Right cardiac atrium (tissue), 5 donors: ENCODE measurements at places on chromosomes 1 and 21.

GRCh38 chr21:39713905-39714304 lies 31.1 kb upstream of the IGSF5 start:
- no peak for DNase-seq

GRCh38 chr1:166083887-166084286 lies 82.9 kb downstream of the FAM78B start:
- no peak for DNase-seq

DNA sequence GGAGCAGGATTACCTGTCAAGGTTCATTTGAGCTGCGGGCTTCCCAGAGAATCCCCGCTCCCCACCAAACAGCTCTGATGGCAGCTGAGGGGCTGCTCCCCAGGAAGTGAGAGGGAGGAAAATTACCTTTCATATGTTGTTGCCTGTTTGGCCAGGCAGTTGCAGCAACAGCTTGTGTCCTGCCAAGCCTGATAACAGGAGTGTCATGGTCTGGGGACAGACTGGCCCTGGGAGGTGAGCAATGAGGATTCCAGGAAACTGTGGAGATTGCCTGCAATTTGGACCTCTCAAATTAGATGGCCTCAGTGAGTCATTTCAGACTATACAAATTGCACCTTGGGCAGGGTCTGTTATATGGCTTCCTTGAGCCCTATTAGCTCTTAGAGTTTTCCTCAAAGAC lies 189.3 kb downstream of the PTPRU start:
- no peak for DNase-seq

- DNase-seq = no peak
Measured at GRCh38 chr1:164891615-164892014, 332.6 kb downstream of the PBX1 start.

- DNase-seq = no peak
Measured at GRCh38 chr1:178727014-178727895, 2.2 kb downstream of the RALGPS2 start.

GRCh38 chr1:198185146-198185545 lies 28.3 kb downstream of the NEK7 start:
- no peak for DNase-seq

DNA sequence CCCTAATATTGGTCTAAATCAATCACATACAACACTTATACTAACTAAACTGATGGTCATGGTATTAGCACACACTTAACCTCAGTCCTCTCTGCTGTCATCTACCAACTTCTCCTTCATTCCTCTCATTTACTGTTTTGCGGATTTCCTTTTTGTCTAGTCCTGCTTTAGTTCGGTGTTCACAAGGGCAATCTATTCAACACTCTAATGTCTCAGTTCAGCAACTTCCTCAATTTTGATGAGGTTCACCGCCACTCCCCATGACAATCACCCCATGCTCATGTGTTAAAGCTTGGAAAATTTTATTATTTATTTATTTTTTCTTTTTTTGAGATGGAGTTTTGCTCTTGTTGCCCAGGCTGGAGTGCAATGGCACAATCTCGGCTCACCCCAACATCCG lies 301.1 kb downstream of the PTPRC start:
- DNase-seq = no peak
